ENCODE measurements at places on chromosomes 7 and 10.

GRCh38 chr10:69865450-69865849, 63.7 kb downstream of the COL13A1 start:
- no peak for DNase-seq

GRCh38 chr7:33750177-33750576, 155.2 kb upstream of the BMPER start:
- DNase-seq = no peak

- DNase-seq = no peak
These were observed 232.2 kb downstream of the KIAA1217 start for GRCh38 chr10:24440817-24441797.

- DNase-seq = no peak
These were observed 96.4 kb downstream of the COBL start for GRCh38 chr7:51220226-51220625.

DNA sequence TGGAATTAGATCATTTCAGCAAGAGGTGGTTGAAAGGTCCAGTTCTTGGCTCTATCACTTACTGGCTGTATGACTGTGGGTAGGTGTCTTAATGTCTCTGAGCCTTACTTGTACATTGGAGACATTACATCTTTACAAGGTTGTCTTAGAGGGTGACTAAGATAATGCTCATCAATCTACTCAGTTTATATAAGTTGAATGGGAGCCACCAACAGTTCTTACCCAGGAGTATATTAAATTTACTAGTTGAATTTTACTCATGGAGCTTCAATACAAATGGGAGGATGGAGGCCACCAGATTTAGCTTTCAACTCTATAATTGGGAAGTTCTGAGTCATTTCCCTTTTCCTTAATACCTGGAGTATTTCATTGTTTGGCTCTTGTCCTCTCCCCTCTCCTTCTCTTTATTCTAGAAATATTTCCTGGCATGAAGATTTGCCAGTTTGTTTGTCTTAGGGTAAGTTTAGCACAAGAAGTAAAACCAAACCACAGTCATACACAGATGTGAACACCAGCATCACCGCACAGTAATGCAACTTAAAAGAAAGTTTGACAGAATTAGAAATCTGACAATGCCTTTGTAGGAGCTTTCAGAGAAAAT, 222.8 kb downstream of the LRMDA start:
- no peak for DNase-seq

DNA sequence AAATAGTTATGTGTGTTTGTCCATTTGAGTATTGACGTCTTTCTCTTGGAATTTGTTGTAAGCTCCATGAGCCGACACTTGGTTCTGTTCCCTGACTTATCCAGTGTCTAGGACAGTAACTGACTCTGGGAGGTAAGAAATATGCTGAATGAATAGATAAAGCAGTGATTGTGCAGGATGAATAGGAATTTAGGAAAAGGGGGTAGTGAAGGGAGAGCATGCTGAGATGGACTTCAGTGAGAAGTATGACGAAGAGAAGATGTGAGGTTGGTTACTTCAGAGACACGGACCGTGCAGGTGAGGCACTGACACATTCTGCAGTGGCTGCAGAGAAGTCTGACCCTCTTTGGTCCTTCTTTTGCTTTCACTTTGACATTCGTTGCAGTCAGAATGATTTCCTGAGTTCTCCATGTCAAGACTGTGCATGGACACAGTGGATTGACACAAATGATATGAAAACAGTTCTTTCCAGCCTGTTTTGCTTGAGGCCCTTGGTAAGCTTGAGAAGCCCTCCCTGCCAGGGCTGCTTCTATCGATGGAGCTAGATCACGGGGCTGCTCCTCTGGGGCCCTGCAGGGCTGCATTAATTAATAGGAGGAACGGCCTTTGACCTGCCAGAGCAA, 261.5 kb upstream of the SORCS1 start:
- no peak for DNase-seq

- DNase-seq = no peak
These were observed 87.3 kb downstream of the ODAD2 start for GRCh38 chr10:27911539-27911938.

DNA sequence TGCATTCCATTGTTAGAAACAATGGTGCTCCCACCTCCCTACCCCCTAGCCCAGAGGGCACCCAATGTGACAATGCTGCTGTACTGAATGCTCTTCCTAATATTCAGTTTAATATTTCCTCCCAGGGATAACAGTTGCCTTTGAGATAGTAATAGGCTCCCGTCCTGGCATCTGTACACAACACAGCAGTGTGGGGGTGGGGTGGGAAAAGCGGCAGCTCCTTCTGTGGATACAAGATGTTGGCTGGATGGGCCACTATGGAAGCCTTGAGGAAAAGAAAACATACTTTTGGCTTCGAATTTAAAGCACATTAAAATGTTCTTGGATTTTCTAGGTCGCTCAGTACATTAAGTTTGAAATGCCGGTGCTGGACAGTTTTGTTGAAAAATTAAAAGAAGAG, 9.2 kb upstream of the ZNF22 start:
- DNase-seq = no peak

DNA sequence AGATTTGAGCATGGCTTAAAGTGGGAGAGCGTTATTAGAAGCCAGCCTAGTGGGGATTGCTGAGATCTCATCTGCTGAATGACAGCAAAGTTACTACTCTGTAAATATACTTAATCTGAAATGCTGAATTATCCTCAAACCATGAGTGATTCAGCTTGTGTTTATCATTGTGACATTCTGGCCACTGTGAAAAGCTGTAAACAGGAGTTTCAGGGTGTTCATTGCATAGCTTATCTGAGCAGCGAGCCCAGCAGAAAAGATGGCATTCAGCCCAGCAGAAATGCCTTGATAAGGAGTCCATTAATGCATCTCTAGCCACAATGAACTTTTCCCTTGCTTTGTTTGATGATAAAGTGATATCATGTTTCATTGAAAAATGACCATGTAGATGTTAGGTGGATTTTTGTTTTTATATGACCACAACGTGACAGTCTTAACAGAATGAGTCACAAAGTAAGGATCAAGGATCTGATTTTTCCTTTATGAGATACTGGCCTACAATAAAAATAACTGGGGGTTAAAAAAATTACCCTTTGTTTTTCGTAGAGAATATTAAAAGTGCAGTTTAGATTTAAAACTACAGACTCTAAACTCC, 7.8 kb downstream of the TES start:
- DNase-seq = no peak

DNA sequence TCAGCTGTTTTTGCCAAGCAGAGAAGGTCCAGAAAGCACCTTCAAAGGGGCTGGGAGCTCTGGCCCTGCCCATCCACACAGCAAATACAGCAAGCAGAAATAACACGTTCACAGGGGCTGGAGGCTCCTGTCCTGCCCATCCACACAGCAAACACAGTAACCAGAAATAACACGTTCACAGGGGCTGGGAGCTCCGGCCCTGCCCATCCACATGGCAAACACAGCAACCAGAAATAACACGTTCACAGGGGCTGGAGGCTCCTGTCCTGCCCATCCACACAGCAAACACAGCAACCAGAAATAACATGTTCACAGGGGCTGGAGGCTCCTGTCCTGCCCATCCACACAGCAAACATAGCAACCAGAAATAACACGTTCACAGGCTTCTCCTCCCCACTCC, 558.1 kb downstream of the PTPRN2 start:
- DNase-seq = no peak

- no peak for DNase-seq
These were observed 67.9 kb downstream of the PRKCQ start for GRCh38 chr10:6512182-6512581.

GRCh38 chr10:4088354-4089066, 303.5 kb upstream of the KLF6 start:
- no peak for DNase-seq

- DNase-seq = peak; percentile 89
These were observed 274.9 kb upstream of the GALNT17 start for GRCh38 chr7:70856901-70857630.

GRCh38 chr7:149625340-149625946, 127.8 kb upstream of the ZNF746 start:
- peak; percentile 30 for DNase-seq

DNA sequence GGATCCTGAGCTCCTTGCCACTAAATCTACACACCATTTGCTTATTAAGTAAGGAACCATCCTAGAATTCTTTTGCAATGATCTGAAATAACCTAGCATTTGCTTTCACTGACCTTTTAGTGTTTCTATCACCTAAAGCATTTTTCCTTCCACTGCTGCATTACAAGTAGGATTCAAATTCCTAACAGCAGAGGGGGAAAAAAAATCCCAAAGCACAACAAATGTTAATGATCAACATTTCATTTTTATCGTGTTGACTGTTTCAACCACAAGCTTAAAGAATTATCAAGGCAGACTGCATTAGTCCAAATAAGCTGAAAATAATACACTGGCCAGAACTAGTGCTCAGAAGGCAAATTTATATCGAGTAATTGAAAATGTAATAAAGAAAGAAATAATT, 174.7 kb upstream of the TCF7L2 start:
- DNase-seq = no peak

DNA sequence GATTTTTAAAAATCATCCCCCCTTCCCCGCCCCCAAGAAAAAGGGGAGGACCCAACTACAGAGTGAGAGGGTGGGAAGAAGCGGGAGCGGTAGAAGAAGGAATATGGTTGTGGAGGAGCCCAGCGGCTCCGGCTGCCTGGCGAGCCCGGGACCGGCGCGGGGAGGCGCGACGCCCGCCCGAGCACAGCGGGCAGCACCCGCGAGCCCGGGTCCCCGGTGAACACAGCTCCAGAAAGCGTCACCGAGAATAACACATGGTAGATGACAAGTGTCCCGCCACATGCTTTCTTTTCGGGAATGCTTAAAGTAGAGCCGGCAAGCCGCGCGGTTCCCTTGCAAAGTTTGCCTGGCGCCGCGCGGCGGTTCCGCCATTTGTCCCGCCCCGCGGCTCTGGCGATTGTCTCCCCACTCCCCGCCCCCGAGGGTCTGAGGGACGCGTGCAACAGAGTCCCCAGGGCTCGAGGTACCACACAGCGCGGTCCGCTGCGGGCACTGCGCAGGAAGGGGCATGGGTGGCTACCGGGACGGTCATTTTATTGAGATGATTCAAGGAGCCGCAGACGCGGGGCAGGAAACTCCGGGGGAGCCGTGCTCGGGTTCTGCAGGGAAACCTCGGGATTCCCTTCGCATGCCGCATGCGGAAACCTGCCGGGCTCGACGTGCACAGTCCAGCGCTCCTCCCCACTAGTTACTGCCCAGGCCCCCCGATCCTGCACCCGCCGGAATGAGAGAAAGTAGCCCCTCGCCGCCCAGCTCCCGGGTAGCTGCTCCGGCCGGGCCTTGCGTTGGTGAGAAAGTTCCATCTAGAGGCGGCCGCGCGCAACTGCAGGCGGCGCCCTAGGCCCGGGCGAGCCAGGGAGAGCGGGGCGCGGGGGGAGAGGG, 781 bp upstream of the GRM8 start:
- DNase-seq = peak; percentile 74

DNA sequence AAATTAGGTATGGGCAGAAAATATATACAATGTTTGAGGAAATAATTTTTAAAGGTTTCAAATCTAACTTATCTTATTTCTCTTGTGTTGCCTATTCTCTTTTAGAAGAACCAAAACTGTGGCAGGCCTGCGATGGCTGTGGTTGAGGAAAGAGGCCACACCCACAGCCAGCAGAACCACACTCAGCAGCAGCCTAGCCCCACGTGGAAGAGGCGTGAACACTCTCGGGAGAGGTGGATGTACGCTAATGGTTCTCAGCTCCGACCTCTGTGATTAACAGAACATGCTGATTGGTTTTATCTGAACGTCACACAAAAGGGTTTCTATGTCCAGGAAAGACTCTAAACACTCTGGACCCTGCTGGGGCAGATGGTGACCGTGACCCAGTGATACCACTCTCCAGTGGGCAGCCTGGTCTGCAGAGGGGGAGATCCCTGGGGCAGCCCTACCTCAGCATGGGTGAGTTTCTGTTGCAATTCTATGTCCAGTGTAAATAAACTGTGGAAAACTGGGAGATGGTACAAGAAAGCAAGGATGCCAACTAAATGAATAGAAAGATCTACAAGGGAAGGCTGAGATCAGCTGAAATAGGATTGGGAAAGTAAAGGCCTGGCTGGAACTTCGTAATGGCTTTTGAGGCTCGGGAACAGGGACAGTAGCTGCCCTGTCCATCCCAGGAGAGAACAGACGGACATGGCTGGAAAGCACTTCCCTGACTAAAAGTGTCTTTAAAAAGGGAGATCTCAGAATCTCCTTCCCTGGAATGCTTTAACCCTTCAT, 26.6 kb downstream of the DIP2C start:
- DNase-seq = no peak

DNA sequence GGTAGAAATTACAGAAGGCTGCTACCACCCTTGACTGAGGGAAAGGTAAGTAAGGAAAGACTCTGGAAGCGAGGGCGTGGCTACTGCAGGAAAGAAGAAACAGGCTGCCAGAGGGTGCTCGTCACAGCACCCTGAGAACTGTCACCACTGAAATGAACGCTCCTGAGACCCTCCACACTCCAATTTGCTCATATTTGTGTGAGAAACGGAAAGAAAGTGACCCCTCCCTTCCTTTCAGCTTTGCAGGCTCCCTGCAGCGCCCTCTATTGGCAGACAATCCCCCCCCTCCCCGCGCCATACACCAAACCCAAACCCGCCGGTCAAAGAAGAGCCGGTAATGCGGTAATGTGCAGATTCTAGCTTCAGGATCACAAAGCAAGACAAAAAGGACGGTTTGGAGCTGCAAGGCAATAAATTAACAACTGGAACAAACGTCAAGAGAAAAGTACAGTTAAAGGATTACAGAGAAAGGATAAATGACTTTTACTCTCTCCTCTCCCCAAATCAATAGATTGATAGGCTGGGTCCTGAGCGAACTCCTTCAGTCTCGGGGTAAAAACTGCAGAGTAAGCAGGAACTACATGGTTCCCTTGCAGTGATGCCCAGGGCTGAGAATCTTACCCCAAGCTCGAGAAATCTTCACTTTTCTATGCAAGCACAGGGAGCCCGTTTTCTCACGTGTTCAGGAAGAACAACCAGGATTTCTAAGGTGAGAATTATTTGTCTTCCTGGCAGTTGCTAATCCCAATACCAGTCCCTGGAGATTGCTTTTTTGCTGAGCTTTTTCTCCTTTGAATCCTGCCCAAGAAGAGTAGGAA, 47.6 kb downstream of the STEAP1B start:
- DNase-seq = peak; percentile 49

DNA sequence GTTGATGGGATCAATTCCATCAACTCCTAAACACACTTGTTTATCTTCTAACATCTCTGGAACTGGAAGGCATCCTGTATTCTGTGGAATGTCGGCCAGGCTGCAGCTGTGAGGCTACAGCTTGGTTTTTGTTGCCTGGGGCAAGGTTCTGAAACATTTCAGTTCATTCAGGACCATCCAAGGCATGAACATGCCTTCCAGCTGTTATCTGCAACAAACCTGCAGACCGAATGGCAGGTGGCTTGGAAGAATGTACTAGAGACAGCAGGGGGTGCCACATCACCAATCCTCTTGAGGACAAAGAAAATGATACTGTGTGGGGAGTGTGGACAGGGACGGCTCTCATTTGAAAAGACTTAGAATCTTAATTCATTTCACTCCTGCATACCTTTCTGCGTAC, 12.4 kb downstream of the PAPOLB start:
- no peak for DNase-seq

GRCh38 chr7:26318921-26319320, 27.3 kb downstream of the SNX10 start:
- no peak for DNase-seq
